ENCODE measurements at places on chromosomes 5 and 9.

GRCh38 chr5:26259081-26259480, 779.3 kb downstream of the CDH9 start:
- DNase-seq = no peak

- DNase-seq = no peak
Measured at GRCh38 chr5:154166901-154167791, 23.4 kb upstream of the GALNT10 start.

DNA sequence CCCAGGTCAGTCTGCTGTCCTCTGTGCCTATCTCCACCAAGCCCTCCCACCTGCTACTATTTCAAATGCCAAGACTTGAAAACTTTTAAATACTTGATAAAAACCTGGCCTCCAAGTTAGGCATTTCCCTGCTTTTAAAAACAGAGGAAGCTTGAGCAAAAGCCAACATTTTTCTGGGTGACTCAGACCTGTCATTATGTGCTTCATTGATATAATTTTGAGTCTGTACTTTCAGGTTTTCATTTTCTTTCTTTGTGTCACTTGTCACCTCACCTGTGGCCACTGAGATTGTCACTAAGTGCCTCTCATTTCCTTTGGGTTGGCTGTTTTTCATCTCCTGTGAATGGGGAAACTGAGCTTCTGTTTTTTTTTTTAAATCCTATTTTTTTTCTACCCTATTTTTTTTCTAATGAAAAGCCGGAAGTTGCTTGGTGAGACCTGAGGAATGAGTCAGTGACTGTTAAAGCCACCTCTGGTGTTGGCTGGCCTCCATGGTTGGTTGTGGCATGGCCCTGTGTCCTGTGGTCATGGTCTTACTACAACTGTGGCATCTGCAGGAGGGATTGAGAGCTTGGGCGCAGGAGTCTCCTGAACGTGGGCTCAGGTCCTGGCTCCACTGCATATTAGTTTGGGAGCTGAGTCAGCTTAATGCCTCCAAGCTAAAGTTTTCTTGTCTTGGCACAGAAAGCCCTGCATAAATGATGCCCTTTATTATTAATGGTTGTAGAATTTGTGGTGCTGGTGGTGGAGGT, 56.7 kb downstream of the ARHGAP26 start:
- no peak for DNase-seq

GRCh38 chr5:139688751-139689372, 40.7 kb downstream of the CXXC5 start:
- DNase-seq = no peak

DNA sequence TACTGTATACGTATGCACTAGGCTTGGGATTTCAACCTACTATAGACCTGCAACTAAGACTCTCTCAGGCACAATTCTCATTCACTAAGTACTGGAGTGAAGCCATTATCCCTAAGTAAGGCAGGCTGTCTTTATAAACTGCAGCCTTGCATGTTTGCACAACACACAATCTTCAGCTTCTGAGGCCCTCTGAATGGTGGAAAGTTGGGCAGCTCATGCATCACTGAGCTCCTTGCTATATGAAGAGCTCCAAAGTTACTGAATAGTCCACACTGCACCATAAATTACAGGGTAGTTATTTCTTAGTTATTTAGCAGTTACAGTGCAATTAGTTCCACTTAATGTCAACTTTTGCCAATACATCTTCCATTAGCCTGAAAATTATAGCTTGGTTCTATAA, 384.6 kb downstream of the BRINP1 start:
- DNase-seq = no peak

- peak; percentile 66 for DNase-seq
Measured at GRCh38 chr5:170225326-170226128, 7.3 kb upstream of the C5orf58 start.

GRCh38 chr5:149732324-149733128, 2.4 kb downstream of the PPARGC1B start:
- DNase-seq = no peak

- DNase-seq = no peak
Measured at GRCh38 chr5:181149806-181150733, 2.7 kb downstream of the OR2V2 start.

DNA sequence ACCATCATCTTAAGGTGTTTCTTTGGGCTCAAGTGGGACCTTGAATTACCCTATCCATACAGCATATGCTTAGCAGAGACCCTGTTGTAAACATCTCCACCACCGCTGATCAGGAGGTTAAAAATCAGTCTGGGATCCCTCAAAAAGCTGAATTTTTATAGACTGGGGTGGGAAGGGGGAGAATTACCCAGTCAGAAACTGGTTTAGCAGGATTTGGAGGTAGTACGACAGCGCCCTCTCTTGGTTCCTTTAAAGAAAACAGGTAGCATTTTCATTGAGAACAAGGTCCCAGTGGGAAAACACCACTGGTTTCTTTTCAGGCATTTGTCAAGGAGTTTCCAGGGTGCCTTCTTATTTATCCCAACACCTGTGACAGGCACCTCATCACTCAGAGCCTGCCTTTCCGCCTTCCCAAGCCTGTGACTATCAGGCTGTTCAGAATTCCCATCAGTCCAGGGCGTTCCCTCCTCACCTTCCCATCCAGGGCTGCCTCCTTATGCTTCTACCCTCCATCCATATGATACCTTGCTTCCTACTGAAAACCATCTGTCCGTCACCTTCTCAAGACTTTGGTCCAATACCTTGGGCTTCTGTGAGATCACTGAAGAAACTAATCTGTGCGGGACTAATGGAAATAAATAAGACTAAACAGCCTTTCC, 203.8 kb upstream of the RAI14 start:
- DNase-seq = no peak

DNA sequence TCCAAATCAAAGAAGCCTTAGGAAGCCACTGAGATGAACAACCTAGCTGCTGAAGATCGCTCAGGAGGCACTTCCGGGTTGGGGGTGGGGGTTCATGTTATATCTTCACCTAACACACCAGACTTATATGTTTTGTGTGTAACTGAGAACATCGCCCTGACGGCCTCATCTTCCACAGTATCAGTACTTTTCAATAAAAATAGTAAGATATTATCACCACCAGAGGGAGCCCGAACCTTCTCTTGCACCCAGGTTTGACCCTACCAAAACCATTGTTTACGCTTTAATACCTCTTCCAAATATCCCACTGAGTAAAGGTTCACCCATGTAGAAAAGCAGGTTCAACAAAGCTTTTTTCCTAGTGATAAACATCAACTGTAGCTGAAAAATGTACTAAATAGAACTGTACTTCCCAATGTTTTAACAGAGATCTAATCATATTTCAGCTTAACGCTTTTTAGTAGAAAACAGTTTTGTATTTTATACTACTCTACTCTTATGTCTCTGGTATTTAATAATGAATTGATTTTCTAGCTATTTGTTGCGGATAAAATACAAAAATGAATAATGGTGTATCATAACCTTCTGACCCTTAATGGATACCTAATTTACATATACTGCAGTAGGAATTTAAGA, 244.0 kb downstream of the EPB41L4A start:
- no peak for DNase-seq

DNA sequence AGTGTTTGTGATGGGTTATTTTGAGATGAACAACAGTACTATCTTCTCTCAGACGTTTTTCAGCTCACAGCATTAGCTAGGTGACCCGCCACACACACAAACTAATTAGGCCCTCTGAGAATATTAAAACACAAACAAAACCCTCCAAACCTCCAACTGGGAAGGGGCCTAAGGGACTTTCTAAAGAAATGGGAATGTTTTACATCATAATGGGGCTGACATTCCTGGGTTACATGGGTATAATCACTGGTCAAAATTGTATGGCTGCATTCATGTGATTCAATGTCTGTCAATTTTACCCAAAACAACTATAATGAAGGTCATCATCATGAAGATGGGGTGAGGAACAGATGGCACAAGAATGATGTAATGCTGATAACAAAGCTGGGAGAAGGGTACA, 59.6 kb downstream of the SPTLC1 start:
- DNase-seq = no peak
